ENCODE measurements at places on chromosomes 7 and 10.

GRCh38 chr7:26293569-26294308, 2.1 kb downstream of the SNX10 start:
- DNase-seq: peak; percentile 48

DNA sequence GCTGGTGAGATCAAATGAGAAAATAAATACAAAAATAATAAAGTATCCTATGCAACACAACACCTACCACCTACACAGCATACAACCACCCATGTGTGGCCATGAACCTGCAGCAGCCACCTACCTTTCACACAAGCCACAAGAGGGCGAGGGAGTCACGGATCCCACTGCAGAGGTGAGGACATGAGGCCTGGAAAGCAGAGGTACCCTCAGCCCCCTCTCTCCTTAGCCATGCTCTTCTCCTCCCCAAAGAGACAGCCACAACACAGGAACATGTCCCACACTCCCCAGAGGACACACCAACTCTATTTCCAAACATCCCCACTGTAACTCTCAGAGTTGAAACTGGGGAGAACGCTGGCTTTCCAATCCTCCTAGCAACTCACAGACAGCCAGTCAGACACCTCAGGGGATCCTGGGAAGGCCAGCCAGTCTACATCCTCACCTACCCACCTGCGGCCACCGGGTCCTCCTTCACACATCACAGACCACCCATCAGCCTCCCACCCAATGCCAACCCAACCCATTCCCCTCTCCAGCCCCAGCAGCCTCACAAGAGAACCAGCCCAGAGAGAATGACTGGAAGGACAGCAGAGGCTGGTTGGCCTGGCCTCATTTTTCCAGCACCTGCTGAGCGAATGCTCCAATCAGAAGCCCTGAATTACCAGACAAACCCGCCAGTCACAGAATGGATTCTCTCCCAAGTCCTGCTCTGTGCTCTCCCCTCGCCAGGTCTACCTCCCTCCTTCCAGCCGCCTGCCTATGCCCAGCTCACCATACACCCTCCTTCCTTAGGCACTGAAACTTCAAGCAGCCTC, 18.4 kb downstream of the DLG5 start:
- no peak for DNase-seq

DNA sequence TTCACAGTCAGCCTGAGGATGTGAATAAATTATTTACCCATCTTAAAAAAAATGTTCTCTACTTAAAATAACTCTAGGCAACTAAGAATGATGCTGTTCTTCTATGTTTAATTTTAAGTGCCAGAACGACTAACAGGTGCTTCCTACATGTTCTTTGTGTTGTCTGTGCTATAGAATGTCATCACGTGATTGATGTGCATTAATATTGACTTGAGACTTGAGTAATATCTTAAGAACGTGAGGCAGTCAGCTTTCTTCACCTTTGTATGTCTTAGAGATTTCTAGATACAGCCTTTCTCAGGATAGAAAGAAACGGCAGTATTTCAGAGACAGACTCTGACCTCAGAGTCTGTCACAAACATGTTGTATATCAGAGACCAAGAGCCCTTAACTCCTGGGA, 274.6 kb downstream of the KCND2 start:
- DNase-seq: no peak

DNA sequence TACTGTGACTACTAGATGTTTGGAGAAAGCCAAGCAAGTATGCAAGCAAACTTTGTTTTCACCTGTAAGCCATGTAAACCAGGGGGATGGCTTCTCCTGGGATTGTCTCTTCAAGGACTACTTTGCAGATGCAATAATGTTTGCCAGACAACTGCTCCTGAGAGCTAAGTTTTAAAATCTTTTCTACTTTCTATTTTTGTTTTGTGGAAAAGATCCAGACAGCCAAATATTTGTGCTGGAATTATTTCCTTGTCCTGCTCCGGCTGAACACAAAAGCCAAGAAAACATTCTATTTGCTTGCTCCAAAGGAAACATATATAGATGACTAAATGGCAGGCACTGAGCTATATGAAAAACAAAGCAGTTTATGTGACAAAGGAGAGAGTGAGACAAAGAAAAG, 51.6 kb downstream of the TFPI2 start:
- DNase-seq: no peak

GRCh38 chr7:1175967-1176851, 16.2 kb upstream of the ZFAND2A start:
- DNase-seq: peak; percentile 72

DNA sequence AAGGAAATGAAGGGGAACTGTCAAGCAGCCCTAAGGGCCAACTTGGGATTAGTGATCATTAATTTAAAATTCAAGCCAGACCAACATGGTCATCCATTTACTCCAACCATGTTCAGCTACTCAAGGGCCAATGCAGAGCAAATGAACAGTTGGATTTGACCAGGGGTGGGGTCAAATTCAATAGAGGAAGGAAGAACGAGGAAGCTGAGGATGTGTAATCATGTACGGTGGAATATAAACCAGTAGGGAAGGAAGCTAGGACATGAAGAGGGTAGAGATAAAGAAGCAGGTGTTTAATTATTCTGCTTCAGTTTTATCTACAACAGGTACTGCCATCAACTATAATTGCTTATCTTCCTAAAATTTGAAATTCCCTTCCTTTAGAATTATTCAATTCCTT, 81.6 kb downstream of the HIBADH start:
- no peak for DNase-seq

- no peak for DNase-seq
Observed at GRCh38 chr7:152847386-152847908, 87.9 kb downstream of the ACTR3B start.

GRCh38 chr10:25555865-25556264, 378.2 kb upstream of the MYO3A start:
- no peak for DNase-seq

GRCh38 chr7:98186452-98187137, 24.6 kb upstream of the BHLHA15 start:
- DNase-seq: no peak

DNA sequence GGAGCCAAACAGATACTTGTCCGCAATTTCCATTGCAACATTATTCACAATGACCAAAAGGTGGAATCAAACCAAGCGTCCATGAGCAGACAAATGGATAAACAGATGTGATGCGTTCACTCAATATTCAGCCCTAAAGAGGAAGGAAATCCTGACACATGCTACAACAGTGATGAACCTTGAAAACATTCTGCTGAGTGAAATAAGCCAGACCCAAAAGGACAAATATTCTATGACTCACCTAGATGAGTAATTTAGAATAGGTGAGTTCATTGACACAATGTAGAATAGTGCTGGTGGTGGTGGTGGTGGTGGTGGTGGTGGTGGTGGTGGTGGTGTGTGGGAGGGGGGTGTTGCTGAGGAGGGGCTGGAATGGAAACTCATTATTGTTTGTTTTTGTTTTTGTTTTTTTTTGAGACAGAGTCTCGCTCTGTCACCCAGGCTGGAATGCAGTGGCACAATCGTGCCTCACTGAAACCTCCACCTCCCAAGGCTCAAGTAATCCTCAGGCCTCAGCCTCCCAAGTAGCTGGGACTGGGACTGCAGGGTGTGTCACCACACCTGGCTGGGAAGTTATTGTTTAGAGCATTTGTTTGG, 28.6 kb downstream of the SMKR1 start:
- no peak for DNase-seq
